Stimulated activated CD4-positive, alpha-beta T cell treated with anti-CD3 and anti-CD28 coated beads, Interleukin-15, amount 100 ng/mL, for 48 hours (primary cell): ENCODE measurements at places on chromosomes 1 and 21.

DNA sequence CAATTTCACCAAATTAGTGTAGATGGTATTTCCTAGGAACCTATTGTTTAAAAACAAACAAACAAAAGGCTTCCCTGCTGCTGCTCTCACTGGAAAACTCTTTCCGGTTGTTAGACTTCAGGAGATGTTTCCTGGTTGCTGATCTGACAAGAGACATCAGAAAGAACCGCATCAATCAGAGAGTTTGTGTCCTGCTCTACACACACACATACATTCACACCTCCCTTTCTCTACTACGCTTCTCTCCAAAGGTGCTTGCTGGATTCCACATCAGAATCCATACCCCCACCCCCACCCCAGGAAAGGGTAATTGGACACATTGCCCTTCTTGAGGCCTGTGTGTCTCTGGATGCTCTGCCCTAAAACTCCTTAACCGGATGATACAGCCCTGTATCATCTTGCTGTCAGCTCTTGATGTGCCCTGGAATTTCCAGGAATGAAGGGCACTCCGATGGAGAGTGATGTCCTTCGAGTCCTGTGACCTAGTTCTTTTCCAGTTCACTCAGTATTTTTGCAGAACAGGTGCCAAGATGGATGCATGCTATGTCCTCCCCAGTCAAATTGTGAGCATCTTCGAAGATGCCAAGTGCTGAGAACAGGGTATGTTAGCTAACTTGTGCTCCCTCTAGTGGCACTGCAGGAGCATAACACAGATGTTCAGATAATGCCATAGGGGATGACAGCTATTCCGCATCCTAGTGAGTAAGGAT, 113.7 kb upstream of the SLC35F3 start:
- peak; percentile 1 for DNase-seq

DNA sequence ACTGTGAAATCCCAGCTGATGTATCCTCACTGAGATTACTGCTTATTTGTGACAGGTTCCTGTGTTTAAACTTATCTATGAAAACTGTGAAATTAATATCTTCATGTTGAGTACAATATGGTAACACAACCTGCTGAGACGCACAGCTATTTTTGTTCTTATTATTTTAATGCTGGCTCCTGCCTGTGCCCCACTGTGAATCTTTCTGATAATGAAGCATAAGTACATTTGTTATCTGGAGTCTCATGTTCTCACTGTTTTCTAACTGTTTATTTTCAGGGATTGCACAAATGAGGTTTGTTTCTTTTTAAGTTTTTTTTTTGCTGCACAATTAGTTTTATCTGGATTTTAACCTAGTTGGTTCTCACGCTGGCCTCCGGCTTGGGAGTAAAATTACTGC, 39.9 kb upstream of the IFNAR2 start:
- DNase-seq = no peak

GRCh38 chr1:48810740-48811139, 34.0 kb upstream of the BEND5 start:
- no peak for DNase-seq

- DNase-seq = no peak
Measured at GRCh38 chr1:202572867-202573266, 137.4 kb downstream of the SYT2 start.

- DNase-seq = no peak
Measured at GRCh38 chr21:46425041-46425440, 33.6 kb upstream of the DIP2A start.

DNA sequence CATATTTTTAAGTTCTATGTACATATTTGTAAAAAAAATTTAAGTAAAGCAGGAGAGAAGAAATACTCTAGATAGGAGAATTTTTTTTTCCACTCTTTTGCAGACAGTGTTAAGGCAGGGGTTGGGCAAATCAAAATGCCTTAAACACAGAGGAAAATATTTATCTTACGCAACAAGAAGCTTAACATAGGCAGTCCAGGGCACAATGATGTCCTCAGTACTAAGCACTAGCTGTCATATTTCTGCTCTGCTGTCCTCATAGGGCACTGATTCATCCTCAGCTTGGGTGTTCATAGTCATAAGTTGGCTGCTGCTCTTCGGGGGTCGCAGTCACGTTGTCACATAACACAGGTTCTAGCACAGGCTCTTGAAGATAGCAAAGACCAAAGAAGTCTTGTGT, 247.4 kb downstream of the PTBP2 start:
- DNase-seq = no peak
